ENCODE measurements at places on chromosomes 5 and 9. TPM values are rescaled to one million over a fixed set of nuclear protein-coding genes. Genes with fewer than 3 reads are reported as not detected.

DNA sequence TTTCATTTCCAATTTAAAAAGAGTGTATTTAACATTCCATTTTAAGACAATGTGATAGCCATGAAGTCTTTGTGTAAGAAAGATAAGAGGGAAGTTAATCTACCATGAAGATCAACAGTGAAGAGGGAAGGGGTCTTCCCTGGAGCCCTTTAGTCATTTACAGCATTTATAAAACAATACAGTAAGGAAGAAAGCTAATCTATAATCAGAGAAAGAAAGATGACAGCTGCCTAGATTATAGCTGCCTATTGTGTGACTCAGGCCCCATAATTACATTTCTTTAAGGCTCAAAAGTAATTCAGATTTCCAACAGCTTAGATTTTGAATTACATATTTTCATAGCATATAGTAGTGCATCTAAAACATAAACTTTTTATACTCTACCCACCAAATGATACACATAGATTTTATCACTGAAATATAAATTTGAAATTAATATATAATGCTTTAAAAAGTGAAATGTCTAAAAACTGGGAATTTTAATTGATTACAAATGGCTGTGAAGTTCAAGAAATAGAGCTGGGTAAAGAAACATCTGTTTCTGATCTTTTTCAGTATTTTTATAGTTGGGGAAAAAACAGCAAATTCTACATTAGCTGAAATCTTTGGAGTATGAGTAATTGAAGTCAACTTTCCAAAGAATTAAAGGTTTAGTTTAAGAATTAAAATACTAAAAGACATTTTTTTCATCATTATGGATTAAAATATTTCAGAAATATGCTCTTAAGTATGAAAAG lies 89.6 kb downstream of the RIC1 start:
- H3K36me3 ChIP-seq, result peaks cover 5% of the 10 kb centered on the region
- H3K4me1 ChIP-seq, result no peaks in the 10 kb centered on the region
- no peaks in the 10 kb centered on the region for H3K27me3 ChIP-seq

GRCh38 chr5:148186248-148187003 lies 16.4 kb upstream of the SPINK6 start:
- DNase-seq, result no peak
- H3K27me3 ChIP-seq, result no peaks in the 10 kb centered on the region
- no peak overlapping the region for H3K27ac ChIP-seq
- peaks cover 3% of the 10 kb centered on the region for H3K4me1 ChIP-seq
- H3K4me3 ChIP-seq, result no peak overlapping the region
- no peaks in the 10 kb centered on the region for H3K36me3 ChIP-seq

DNA sequence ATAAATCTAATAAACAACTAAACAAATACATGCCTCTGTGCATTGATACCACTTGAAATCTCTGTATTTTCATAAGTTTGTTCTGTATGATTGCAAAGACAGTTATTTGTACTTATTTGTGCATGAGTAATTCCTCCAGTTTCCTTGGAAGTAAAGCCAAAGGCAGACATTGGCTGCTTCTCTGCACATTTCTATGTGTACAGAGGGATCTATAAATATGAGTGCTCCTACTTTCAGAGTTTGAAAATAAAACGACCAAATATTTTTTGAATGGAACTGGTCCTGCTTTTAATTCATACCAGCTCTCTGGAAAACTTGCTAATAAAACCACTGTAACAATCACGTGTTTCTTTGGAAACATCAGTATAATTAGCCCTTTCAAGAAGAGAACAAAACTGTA lies 306.5 kb downstream of the MAN2A1 start:
- H3K27ac ChIP-seq, result no peak overlapping the region
- no peak overlapping the region for H3K4me3 ChIP-seq
- DNase-seq, result no peak
- no peaks in the 10 kb centered on the region for H3K27me3 ChIP-seq
- H3K4me1 ChIP-seq, result peaks cover 44% of the 10 kb centered on the region

DNA sequence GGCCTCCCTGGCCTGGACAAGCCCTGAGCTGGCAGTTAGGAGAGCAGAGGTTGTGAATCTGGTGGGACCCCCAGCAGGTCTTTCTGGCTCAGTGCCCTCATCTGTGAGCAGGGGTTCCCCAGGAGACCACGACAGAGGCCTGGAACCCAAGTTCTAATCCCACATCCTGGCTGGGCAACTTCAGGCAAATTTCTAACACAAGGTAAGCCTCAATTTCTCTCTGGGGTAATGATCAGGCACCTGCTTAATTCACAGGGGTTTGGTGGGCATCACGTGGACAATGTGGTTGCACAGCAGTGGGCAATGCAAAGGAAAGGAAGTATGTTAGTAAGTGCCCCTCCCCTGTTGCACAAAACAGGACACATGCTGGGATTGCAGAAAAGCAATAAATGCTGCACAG lies 1.9 kb upstream of the KCNIP1 start:
- no peak overlapping the region for H3K27ac ChIP-seq
- peaks cover 10% of the 10 kb centered on the region for H3K4me1 ChIP-seq
- DNase-seq, result no peak

- H3K27ac ChIP-seq, result no peak overlapping the region
- no peak overlapping the region for H3K4me3 ChIP-seq
- no peaks in the 10 kb centered on the region for H3K27me3 ChIP-seq
- DNase-seq, result peak; percentile 64
- H3K4me1 ChIP-seq, result no peaks in the 10 kb centered on the region
- no peaks in the 10 kb centered on the region for H3K36me3 ChIP-seq
Measured at GRCh38 chr9:35859310-35859989, 10.8 kb downstream of the OR13J1 start.

DNA sequence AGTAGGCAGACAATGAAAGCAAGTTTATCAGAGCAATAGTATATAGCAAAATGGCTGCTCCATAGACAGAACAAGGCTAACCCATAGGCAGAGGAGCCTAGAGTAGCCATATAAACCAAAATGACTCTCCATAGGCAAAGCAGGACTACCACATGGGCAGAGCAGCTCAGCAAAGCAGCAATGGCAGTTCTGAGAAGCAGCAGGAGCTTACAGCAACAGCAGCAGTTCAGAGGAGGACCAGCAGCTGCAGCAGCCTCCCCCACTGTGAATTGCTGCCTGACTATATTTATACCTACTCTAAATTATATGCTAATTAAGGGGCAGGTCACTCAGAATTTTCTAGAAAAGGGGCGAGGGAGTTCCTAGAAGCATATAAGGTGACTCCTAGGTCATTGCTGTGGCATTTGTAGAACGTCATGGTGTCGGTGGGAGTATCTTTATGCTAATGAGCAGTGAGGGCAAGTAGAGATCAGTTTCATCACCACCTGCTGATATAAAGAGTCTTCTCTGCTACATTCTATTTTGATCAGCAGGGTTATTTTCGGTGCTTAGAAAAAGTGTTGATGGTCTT lies 1115.5 kb downstream of the DTWD2 start:
- H3K27ac ChIP-seq, result no peak overlapping the region
- H3K36me3 ChIP-seq, result no peaks in the 10 kb centered on the region
- H3K27me3 ChIP-seq, result no peaks in the 10 kb centered on the region

- H3K4me3 ChIP-seq, result no peak overlapping the region
- H3K4me1 ChIP-seq, result peaks cover 42% of the 10 kb centered on the region
- peak overlapping the region; percentile 82 for H3K27ac ChIP-seq
- peaks cover 13% of the 10 kb centered on the region for H3K36me3 ChIP-seq
- H3K27me3 ChIP-seq, result no peaks in the 10 kb centered on the region
- DNase-seq, result no peak
Measured at GRCh38 chr9:68505681-68506409, 34.8 kb downstream of the TMEM252 start.

DNA sequence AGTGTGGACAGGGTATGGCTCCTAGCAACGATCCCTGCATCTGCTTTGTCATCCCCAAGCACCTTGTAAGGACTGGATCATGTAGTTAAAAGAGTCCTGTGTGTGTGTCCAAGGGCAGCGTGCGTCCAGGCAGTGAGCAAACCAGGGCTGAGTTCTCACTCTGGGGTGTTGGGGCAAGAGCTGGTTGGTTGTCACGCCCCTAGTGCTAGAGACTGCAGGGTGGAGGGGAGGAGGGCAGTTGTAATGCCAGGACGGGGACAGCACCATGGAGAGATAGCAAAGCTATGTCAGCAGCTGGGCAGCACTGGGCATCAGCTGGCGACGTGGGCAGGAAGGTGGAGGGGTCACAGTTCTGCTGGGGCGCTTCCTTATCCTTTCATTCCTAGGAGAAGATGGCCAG lies 100.8 kb downstream of the ZNF618 start:
- no peak overlapping the region for H3K4me3 ChIP-seq
- H3K36me3 ChIP-seq, result no peaks in the 10 kb centered on the region
- H3K4me1 ChIP-seq, result no peaks in the 10 kb centered on the region
- no peak overlapping the region for H3K27ac ChIP-seq

GRCh38 chr9:131774636-131775035 lies 34.8 kb upstream of the RAPGEF1 start:
- no peaks in the 10 kb centered on the region for H3K36me3 ChIP-seq
- no peak overlapping the region for H3K4me3 ChIP-seq
- no peak for DNase-seq
- H3K4me1 ChIP-seq, result no peaks in the 10 kb centered on the region

RNF224 gene
- not detected for total RNA-seq

HAND1 gene
- 51.5 TPM for total RNA-seq

ACOT12 gene
- not detected for total RNA-seq

NRG2 gene
- 11.9 TPM for total RNA-seq

GPR150 gene
- 0.14 TPM for total RNA-seq

NUTM2F gene
- total RNA-seq, result not detected

IL9 gene
- total RNA-seq, result not detected

Data from sigmoid colon (tissue), 7 donors.